ENCODE measurements at places on chromosomes 11 and 22.

DNA sequence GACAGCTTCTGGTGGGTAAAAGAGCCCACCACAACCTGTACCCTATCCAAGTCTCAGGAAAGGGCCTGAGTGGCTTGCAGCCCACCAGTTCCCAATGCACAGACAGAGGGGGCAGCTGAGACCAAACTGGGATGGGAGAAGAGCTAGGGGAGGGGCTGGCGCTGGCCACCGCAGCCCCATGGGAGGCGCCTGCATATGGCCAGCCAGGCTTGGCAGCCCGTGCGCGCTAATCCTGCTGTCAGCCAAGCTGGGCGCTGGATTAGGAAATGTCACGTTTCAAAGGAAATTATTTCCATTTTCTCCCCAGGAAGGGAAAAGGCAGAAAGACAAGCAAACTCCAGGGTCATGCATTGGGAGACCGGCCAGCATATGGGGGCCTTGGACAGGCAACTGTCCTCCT, 236.8 kb downstream of the BUD13 start:
- DNase-seq, result no peak

GRCh38 chr11:108591893-108592292, 1.7 kb downstream of the EXPH5 start:
- no peak for DNase-seq

DNA sequence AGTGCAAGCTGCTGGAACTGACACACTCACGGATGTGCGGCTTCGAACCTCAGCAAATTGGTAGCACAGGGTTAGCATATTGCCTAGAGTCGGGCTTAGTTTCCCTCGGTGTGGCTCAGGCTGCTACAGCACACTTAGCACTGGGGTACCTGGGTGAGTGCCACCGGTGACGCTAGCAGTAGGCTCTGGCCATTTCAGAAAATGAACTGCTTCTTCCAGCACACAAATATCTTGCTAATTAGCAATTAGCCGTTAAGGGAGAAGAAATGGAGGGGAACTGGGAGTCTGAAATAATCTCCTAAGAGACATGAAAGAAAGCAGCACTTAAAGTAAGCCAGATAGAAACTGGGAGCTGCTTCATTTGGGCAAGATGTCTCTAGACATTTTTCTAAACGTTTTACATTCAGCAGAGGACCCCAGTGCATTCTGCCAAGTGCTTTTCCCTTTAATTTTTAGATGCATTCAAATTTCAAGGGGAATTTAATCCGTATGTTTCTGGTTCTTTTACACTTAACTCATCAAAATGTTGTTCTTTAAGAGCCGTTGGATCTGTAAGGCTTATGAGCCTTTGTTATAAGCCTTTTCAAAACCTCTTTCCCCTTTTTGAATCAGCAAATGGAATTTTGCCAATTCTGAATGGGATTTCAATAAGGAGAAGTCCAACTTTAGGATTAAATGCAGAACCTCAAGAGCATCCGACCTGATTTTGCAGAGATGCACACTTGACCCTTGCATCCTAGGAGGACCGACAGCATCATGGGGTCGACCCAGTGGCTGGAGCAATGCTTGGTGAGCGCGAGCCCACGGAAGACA, 708.1 kb downstream of the NTM start:
- DNase-seq, result no peak

GRCh38 chr11:60396799-60397198, 540 bp downstream of the MS4A14 start:
- DNase-seq, result no peak

GRCh38 chr11:110069158-110069737, 23.9 kb upstream of the ZC3H12C start:
- no peak for DNase-seq

- no peak for DNase-seq
Observed at GRCh38 chr22:35218079-35218478, 39.2 kb upstream of the HMGXB4 start.

GRCh38 chr11:17985517-17985916, 27.3 kb downstream of the SERGEF start:
- DNase-seq, result no peak

DNA sequence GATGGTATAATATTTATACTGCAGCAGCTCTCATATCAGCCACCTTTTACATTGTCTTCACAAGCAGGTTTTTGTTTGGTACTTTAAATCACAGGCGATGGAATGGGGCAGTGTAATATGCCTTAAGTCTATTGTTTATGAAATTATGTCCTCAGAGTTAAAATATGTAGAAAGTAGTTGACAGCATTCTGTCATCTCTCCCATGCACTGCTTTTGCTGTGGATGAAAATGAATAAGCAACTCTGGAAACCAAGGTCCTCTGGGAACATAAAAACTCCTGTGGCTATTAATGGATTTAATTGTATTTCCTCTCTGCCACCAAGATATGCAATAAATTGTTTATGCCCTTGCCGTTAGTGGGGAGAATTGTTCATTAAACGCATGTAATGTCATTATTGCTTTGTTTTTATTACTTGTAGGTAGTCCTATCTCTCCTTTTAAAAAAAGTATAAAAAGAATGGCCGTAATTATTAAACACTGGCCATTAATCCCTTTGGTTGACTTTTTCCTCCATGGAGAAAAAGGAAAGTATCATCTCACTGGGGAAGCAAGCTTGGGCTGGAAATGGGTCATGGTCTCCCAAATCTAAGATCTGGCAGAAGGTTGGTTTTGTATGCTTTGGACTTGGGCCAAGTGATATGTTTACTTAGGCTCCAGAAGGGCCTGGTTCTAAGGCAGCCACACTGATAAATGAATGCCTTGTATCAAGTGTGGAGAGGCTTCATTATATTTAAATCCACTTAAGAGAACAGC, 13.1 kb downstream of the PACS1 start:
- no peak for DNase-seq

GRCh38 chr22:47372111-47372581, 609.7 kb downstream of the TBC1D22A start:
- no peak for DNase-seq

DNA sequence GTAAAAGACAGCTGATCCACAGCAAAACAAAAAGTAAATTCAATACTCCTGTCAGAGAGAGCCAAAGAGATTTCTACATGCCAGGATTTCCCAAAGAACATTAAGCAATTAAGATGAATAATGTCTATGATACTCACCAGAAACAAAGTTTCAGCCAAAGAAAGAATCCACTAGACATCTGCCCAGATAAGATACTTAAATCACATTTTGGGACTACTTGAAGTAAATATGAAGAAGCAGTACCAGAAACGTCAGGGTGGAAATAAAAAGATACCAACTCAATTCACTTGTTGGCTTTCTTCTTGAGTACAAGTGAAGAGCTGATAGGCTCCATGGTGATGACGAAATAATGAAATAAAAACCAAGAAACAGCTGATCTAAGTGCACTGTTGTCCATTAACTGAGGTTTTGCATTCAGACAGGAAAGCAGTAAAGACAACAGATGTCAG, 31.6 kb upstream of the ARHGAP32 start:
- DNase-seq, result no peak

DNA sequence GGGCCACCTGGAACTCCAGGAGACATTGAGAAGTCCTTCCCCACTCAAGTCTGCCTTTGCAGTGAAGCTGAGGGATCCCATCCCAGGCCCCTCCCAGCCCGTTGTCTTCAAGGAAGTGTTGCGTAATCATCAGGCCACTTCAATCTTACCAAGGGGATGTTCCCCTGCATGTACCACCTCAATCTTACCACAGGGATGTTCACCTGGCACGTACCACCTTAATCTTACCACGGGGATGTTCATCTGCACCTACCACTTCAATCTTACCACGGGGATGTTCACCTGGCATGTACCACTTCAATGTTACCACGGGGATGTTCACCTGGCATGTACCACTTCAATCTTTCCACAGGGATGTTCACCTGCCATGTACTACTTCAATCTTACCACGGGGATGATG, 108.0 kb upstream of the SYN3 start:
- no peak for DNase-seq

DNA sequence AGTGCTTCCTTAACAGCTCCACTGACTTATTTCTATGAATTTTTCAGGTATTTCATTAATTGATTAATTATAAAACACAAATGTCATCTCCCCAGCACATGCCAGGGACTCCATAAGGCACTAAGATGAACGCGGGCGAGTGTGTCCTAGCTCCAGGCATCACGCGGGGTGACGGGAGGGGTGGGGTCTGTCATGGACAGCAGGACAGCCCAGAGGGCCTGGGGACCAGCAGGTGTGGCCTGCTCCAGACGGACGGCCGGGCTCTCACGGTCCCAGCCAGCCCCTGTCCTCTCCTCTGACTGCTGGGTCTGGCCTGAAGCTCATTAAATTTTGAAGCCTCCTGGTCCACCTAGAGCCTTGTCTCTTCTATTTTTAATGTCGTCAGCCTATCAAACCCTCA, 531.1 kb downstream of the BRD1 start:
- DNase-seq, result no peak
